Activated T-helper 1 cell treated with anti-CD3 and anti-CD28 coated beads, Interleukin-2, amount 50 U/mL, for 16 hours (primary cell): ENCODE measurements at places on chromosomes 2 and 18.
A peak's percentile ranks its signal among the peaks of the same experiment; 100 is the strongest.

- no peak for DNase-seq
Observed at GRCh38 chr2:181376442-181376841, 80.7 kb upstream of the ITGA4 start.

GRCh38 chr2:168246072-168246482 lies 1.3 kb downstream of the STK39 start:
- no peak for DNase-seq

DNA sequence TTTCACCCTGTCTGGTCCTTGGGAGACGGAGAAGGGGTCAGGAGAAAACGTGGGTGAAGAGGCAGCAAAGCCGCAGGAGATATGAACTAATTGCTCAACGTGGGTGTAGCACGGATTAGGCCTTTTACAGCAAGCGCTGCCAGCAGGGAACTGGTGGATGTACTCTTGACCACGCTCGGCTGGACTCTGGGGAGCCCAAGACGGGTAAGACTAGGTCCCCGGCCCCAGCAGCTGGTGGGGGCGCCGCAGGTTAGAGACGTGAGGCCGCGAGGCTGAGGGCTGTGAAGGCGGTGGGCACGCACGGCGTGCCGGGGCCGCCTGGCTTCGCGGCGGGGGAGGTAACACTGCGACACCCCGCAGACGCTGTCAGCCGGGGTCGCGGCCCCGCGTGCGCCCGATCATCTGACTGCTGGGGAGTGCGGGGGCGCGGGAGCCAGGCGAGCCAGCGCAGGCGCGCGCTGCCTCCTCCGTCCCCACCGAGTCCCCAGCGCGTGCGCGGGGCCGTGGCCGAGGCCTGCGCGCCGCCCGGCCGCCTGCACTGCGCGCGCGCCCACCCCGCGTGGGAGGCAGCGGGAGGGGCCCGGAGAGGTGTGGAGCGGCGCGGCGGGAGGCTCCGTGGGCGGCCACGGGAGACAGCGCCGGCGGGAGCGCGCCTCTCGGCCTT lies at the start of gene CLIP4:
CLIP4 (plus strand) TSS at position 470 of the 664 bp plus-strand sequence. CDS start 5,974 bp downstream, outside the sequence.
- DNase-seq = peak; percentile 66

DNA sequence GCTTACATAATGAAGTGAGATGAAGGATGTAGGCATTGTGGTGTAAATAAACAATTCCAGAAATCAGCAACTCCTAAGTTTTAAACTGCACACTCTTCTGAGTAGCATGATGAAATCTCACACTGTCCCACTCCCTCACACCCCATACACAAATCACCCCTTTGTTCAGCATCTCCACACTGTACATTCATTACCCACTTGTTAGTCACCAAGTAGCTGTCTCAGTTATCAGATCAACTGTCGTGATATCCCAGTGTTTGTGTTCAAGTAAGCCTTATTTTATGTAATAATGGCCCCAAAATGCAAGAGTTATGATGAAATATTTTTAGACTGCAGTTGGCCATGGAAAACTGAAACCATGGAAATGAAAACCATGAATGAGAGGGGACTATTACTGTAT lies 135.7 kb downstream of the GRB14 start:
- DNase-seq = no peak

DNA sequence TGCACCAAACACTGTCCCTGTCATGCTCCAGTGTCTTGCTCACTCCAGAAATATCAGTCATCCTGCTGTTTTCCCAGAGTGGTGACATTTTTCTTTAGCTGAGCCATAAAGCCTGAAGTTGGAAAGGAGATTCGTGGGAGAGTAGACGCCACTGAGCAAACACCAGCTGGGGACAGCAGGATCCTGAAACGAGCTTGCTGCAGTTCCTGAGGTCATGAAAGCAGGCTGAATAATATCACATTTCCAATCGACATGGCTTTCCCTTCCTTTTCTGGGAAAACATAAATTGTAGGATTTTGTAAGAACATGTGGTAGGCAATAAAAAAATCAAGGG lies 276.4 kb downstream of the CDCA7 start:
- no peak for DNase-seq
